Globus pallidus (tissue), 1 donor: ENCODE measurements at places on chromosomes 5 and 9.

- peak; percentile 74 for DNase-seq
Observed at GRCh38 chr5:147453875-147454814, 55.7 kb downstream of the DPYSL3 start.

DNA sequence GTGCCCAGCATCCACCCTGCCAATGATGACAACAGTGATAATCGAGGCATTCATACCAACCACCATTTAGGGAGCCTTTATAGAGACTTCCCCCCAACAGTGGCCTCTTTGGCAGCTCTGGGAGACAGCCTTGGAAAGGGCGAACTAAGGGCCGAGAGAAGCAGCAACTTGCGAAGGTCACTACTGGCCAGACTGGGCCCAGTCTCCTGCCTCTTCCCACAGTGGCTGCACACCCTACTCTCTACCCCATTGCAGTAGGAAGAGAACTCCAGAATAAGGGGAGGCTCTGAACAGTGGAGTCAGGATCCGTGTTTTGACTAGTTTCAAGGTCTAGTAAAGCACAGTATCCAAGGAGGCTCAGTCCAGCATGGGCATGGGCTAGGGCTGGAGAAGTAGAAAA, 5.3 kb downstream of the LHX6 start:
- DNase-seq, result no peak

- no peak for DNase-seq
Observed at GRCh38 chr5:116446356-116447005, 128.1 kb downstream of the SEMA6A start.

GRCh38 chr9:113654605-113655428, 191.3 kb downstream of the RGS3 start:
- DNase-seq, result peak; percentile 20

DNA sequence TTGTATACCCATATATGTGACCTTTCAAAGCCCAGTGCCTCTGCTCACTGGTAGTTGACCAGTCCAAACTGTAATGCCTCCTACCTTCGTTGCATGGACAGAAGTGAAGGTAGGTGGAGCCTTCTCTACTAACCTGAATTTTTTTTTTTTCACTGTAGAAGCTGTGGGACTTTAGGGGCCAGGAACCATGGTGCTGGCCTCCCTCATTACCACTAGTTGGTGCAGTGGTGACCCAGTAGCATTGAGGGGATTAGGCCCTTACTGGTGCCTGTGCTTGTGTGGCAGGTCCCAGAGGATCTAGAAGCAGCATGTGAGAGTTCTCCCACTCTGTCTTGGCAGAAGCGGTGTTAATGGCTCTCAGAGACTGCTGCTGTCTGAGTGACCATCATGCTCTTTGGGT, 2.3 kb downstream of the RALGPS1 start:
- no peak for DNase-seq

GRCh38 chr5:56814361-56814962, 887 bp upstream of the MAP3K1 start:
- DNase-seq, result no peak

DNA sequence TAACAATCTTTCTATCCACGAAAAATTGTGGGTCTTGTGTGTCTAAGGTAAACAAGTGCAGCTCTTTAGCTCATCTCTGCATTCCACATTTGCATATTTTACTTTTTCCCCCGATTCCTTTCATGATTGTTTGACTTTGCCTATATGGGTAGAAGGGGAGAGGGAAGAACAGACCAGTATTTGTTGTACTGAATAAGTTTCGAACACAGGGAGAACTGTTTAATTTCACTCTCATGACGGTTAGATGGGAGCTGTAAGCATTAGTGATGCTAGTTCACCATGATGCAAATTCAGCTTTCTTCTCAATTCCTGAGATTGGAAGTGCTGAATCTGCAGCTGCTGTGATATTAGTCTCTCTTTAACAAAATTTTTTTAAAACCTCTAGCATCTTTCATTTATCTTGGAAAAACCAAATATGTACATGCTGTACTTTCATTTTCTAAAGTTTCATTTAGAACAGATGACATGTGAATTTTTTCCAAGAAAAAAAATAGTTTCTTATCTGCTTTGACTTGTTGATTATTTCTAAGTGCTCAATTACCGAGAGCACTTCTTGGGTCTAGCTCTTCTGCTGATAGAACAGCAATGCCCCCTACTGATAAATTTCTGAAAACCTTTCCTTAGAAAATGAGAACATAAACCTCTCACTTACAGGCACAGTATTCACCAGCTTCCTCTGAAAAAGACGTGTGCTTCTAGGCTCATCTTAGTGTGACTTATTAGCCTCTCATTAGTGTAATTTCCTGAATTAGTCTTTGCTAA, 149.5 kb downstream of the BAAT start:
- peak; percentile 92 for DNase-seq

DNA sequence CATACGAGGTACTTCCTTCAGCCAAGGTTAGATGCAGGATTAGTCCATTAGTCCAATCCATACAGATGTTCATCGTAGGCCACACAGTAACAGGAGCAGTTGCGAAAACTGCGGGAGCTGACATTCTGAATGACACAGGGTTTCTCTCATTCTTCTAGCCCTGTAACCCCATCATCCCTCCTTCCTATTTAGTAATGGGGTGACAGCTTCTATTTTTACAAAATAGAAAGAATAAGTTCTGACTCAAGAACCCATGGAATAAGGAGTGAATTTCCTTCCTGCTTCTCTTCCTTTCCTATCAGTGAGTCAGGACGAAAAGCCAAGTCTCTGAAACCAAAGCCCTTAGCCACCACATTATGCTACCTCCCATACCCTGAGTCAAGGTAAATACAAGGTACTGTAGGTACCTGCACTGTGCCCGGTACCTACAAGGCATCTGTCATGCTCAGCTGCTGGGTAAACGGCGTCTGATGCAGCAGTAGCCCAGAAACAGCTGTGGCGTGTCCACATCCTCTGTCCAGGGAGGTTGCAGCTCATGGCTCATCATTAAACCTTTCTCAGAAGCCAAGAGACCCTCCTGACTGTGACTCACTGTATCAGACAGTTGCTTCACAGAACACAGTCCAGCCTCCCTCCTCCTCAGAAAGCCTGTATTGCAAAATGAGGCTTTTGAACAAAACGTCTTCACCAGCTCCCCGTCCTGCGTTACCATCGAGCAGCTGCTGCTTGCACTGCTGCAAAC, 84.2 kb downstream of the ESM1 start:
- DNase-seq, result no peak

DNA sequence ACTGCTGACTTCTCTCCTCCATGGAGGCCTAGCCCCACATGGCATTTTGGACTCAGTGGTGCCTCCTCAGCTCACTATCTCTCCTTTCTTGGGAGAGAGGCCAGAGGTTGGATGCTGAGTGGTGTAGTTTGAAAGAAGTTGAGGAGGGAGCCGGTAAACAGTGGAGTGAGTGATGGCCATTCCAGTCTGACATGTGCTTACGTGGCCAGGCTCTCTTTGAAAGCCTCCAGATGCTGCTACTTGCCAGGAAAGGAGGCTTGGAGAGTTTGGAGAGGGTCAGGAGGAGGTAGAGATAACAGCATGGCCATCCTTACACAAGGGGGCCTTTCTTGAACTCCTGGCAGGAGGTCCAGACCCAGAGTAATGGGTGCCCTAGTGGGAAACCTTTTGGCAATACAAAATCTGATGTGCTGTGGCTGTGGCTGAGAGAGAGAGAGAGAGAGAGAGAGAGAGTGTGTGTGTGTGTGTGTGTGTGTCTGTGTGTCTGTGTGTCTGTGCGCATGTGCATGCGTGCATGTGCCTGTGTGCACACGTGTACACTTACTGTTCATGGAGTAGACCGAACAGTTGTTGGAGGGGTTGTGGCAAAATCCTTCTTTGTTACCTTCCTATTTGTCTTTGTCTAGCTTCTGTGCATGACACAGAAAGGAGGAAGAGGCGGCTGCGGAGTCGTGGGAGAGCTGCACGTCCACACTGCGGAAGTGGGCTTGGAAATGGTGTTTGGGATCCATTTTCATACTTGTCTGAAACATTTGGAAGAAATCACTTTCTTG, 37.8 kb downstream of the RALGPS1 start:
- no peak for DNase-seq

GRCh38 chr5:128681764-128682592, 143.9 kb upstream of the FBN2 start:
- DNase-seq, result no peak

GRCh38 chr9:109886041-109886440, 106.0 kb downstream of the PALM2AKAP2 start:
- no peak for DNase-seq
